Fibroblast of skin of back (primary cell): ENCODE measurements at places on chromosomes 4 and X.

DNA sequence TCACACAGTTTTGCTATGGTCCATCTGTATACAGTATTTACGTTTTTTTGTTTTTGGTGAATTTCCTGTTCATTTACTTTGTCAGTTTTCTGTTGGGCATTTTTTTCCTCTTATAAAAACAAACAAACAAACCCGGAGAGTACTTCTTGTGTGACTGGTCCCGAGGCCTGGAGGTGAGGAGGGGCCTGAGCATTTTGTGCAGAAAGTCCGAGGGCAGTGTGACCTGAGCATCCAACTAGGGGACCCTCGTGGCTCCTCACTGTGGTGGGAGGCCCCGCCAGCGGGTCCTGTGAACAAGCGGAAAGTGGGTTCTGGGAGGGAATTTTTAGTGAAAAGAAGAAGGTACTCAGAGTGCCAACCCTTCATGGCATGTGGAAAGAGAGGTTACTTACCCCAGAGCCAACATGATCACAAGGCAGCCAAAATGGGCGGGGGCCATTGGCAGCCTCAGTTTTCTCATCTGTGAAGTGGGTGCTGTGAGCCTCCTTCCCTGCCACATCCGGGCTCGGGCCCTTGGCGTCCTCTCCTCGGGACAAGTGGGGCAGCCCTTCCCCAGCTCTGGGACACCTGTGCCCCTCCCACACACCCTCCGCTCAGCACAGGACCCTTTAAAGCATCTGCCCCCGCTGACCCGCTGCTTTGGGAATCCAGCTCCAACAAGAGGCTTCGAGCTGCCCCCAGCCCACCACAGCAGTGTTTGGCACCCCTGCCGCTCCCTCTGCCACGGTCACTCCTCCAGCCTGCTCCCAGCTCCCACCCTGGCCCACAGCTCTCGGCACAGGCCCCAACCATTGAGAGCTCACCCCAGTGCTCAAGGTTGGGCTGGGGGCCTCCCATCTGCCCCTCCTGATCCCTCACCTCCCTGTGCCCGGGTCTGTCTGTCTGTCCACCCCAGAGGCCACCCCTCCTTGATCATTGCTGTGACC lies 22.8 kb upstream of the GPR78 start:
- DNase-seq, result peak; percentile 11

- DNase-seq, result no peak
Measured at GRCh38 chrX:114774691-114775090, 190.8 kb downstream of the HTR2C start.

- DNase-seq, result peak; percentile 81
Measured at GRCh38 chr4:163694385-163694784, 199.9 kb downstream of the TMA16 start.

GRCh38 chrX:116357329-116357728 lies 79.1 kb upstream of the SLC6A14 start:
- no peak for DNase-seq

GRCh38 chr4:132445386-132445785 lies 703.7 kb upstream of the PCDH10 start:
- no peak for DNase-seq

DNA sequence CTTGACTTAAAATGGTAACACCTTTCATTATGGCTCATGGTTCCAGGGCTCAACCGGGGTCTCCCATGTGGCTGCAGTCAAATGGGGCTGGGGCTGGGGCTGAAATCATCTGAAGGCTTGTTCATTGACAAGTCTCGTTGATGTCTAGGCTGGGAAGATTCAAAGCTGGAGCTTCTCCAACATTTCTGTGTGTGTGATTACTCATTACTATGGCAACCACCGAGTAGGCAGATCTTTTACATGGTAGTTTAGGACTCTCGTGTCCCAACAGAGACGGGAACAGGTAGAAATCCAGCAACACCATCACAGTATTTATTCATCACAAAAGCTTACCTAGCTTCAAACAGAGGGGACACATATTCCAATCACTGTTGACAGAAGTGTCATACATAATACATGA lies 7.8 kb downstream of the YTHDC1 start:
- peak; percentile 54 for DNase-seq

GRCh38 chrX:24117258-24117657 lies 32.3 kb upstream of the ZFX start:
- DNase-seq, result peak; percentile 60

- DNase-seq, result no peak
Measured at GRCh38 chr4:40939856-40940255, 190.1 kb downstream of the NSUN7 start.

- DNase-seq, result no peak
Measured at GRCh38 chr4:7736436-7737267, 203.0 kb downstream of the AFAP1 start.

DNA sequence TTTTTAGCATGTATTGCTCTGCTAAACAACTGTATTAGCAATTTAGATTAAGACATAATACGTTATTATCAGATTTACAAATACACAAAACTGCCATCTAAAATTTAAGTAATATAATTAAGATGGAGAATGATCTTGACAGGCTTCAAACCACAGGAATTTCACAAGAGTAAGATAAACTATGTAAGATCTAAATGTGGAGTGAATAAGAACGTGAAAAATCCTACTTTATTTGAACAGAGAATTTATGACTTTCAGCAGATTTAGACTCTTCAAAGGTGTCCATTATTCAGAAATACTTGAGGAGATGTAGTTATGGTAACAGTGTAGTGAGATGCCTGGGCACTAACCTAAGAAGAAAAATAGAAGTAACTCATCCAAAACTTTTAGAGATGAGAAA lies 73.2 kb downstream of the SLC4A4 start:
- peak; percentile 37 for DNase-seq

- DNase-seq, result no peak
Measured at GRCh38 chr4:82852751-82853285, 38.1 kb downstream of the SEC31A start.

DNA sequence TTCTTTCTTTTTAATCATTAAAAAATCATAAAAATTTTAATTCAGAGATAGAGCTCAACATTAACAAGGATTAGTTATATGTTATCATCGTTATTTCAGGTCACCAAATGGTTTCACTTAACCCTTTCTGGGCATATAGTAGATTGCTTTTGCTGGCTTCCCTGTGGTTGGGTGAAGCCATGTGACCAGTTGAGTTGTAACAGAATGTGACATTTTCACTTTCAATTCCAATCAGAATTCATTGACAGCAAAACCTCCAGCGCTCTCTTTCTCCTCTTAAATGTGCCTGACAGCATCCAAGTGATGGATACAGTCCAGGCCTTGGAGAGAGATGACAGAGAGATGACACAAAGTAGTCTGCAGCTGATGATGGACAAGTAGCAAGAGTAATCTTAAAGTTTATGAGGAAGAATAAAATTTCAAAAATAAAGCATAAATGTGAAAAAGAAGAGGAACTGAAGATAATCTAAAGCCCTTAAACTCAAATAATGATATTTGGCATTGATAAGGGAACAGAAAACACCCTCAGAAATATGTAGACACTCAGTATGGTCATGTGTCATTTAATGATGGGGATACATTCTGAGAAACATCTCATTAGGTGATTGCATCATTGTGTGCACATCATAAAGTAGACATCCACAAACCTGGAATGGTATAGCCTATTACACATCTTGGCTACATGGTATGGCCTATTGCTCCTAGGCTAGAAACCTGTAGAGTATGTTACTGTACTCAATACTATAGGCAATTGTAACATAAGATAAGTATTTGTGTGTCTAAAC lies 92.3 kb upstream of the QRFPR start:
- no peak for DNase-seq

GRCh38 chrX:68878977-68879645 lies 50.3 kb downstream of the EFNB1 start:
- DNase-seq, result no peak

GRCh38 chrX:352582-353314 lies 34.0 kb downstream of the PPP2R3B start:
- DNase-seq, result no peak

DNA sequence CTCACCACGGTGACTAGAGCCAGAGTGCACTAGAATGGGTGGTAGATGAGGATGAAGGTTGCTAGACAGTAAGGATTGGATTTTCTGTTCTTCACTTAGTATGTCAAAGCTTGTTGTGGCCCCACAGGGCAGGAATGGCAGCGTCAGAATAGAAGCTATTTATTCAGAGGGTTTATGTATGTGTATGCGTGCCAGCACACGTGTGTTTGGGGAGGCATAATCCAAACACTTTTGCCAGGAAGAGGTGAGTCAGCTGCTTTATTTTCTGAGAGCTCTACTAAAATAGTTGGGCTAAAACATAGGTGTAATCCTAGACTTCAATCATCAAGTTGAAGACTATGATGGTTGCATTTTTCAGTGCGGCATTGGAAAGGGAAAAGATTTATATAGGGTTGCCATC lies 1.2 kb upstream of the MAGEE2 start:
- no peak for DNase-seq

DNA sequence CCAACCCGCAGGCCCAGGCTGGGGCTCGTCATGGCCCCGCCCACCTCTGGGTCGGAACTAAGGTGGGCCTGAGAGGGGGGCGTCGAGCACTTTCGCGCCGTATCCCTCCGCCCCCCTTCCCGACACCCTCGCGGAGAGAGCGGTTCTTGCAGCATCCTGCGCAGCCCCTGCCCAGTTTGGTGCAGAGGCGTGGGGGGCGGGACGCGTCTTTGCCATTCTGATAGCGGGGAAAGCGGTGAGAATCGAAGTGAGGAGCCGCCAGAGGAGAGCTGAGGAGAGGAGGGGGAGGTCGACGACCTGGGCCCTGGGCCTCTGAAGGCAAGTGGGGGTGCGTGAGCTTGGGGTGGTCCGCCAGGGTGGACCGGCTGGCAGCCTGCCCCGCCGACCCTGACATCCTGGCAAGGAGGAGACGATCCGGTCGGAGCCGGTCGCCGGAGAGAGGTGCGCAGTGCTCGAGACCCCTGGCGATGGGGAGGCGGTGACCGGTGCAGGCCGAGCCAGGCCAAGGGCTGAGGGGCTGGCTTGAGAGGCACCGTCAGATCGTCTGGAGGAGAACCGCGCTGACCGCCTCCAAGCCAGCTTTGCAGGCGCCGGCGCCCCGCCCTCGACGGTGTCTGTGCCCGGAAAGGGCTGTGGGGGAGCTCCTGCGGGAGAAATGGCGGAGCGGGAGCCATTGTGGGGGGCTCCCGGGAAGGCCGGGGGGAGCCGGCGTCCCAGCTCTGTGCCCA lies 25.5 kb downstream of the GPRASP3 start:
- peak; percentile 11 for DNase-seq

DNA sequence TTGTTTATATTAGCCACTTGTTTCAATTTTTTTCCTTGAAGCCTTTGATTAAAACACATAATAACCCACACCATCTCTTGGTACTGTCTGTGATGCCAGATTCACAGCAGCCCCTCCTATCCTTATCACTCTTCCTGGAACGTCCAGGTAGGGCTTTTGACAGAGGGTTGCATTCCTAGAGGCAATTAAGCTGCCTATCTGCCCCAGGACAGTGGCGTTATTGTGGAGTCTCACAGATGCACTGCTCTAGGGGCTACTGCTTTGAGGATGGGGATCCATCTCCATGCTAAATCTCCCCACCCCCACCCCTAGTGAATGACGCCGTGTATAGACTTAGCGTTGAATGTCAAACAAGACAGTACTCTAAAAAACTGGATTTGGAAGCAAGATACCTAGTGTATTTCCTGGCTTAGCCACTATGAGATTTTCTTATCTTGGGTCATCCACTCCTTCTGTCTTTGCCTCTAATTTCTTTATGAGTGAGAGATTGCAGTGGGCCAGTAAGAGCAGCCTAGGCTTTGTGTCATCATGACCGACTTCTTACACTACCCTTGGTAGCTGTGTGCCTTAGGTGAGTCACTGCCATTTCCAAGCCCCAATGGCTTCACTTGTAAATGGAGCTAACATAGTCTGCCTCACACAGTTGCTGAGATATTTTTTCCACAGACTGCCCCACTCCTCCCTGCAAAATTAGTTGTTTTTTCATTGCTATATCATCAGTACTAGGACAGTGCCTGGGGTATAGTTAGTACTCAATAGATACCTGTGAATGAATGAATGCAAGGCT lies 90.9 kb downstream of the EGF start:
- DNase-seq, result no peak

DNA sequence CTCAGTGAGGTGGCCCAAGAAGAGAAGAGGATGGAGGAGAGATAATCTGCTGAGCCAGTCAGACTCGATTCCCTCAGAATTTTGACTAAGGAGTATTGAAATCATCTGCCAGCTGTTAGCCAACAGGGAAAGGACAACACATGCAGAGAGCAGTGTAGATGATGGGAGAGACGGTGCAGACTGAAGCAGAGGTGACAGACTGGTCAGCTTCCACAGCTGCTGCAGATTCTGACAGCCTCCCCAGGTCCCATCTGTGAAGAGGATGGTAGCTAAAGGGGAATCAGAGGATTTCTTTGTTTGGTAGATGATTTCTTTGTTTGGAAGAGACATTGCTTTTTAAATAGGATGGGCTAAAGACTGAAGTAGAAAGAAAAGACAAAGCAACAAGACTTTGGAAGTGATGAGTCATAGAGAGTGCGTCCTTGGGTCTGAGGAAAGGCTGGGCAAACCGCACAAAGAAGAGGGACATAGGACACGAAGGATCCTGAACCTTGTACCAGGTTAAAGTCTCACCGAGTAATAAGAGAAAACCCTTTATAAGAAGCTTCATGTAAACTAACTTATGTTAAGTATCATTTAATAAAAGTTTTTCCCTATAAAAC lies 27.6 kb downstream of the INTU start:
- DNase-seq, result no peak

- no peak for DNase-seq
Measured at GRCh38 chr4:2070421-2071251, 11.5 kb downstream of the NAT8L start.
